ENCODE measurements at places on chromosomes 4 and X. TPM values are rescaled to one million over a fixed set of nuclear protein-coding genes. Genes with fewer than 3 reads are reported as not detected.

Gene EREG
- total RNA-seq: 0.27 TPM

Gene ARSH
- total RNA-seq: not detected

Gene EDA2R
- 2.6 TPM for total RNA-seq

Gene BGN
- total RNA-seq: 106 TPM

Gene PLAC1
- total RNA-seq: not detected

Gene HSPA4L
- 19.7 TPM for total RNA-seq

Gene KLKB1
- total RNA-seq: 2.1 TPM

Gene NAP1L2
- 16.2 TPM for total RNA-seq

Gene CYSLTR1
- 5.2 TPM for total RNA-seq

Gene SATL1
- 0.82 TPM for total RNA-seq

Gene GYG2
- total RNA-seq: 10.5 TPM

Gene MAGEA11
- 0.77 TPM for total RNA-seq

Gene FAM50A
- total RNA-seq: 37.8 TPM

Gene F8
- 5.9 TPM for total RNA-seq

Gene ARMCX6
- total RNA-seq: 38.4 TPM

Gene ARFIP1
- total RNA-seq: 60.7 TPM

Measured in camera-type eye (tissue), 1 donor.